ENCODE measurements at places on chromosomes 5 and 9.

DNA sequence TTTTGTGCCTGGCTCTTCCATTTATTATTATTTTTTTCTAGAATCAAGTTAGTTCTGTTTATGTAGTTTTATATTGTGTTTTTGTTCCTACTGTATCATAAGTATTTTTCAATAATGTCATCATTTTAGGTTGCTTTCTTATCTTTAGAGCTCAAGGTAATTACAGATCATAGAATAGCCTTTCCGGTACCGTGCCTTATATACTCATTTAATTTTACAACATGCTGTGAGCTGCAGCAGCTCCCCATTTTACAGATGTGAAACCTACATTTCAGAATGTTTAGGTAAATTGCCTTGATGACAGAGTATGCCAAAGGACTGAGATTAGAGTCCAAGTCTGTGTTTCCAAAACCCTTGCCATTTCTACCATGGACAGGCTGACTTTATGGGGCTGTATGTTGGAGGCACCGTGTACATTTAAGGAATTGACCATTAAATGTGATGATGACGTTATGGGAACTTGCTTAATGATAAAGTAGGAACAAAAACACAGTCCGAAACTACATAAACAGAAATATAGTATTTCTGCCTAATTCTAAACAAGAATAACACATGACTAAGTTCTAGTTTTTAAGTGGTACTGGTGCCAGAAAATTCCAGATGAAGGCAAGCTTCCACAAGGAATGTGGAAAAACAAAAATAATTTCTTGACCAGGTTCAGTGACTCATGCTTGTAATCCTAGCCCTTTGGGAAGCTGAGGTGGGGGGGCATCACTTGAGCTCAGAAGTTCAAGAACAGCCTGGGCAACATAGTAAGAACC is 97.7 kb downstream of the IQGAP2 start:
- DNase-seq: no peak

- no peak for DNase-seq
Measured at GRCh38 chr9:120696551-120697230, 17.6 kb downstream of the MEGF9 start.

DNA sequence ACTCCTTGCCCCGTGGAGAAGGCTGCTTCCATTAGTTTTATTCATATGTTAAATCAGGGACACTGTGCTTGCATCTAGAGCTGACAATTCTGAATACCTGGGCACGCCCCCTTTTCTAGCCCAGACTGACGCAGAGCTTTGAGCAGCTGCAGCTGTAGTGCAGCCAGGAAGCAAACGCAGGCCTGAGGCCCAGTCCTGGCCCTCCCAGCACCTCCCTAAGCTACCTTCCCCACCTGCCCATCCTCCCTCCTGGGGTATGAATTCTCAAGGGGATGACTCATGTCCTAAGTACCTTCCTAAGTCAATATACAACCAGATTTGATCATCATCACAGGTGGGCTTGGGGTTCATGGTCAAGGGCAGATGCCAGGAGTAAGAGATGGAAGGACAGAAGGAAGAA is 3.5 kb downstream of the PHF19 start:
- no peak for DNase-seq

DNA sequence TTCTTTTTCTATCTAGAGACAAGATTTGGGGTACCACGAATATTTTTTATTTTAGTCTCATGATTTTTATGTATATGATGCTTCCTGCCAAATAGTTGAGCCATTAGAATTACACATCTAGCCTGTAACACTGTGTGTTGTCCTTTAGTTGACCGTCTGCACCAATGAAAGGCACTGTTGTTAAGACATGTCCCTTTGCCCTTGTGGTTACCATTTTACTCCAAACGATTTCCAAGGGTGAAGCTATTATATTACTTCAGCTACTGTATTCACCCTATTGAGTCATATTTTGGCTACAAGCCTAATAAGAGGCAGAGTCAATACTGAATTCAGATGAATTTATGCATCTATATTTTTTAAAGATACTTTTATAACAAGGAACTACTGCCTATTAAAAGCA is 207.6 kb downstream of the CETN3 start:
- no peak for DNase-seq

DNA sequence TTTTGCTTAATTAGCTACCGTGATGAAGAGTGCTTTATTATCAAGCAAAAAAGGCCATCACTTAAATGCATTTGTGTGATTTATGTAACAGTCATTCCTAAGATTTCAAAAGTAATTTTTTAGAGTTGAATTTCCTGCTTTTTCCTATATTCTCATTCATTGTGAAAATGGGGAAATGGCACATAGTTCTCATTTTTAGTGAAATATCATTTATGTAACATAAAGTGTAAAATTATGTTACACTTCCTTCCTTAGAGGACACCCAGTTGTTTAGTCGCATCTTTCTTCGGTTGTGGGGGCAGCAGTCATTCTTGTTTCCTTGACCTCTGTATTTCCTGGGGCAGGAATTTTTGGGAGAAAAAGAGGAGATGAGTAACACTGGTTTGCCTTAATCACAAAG is 142.8 kb downstream of the MAST4 start:
- no peak for DNase-seq

GRCh38 chr9:90801241-90801972 is at the start of gene SYK:
Gene SYK (plus strand): TSS chr9:90801819. CDS start chr9:90843899, 42,080 bp downstream.
- DNase-seq: no peak

GRCh38 chr5:154470947-154471870 is 6.8 kb downstream of the HAND1 start:
- DNase-seq: no peak

DNA sequence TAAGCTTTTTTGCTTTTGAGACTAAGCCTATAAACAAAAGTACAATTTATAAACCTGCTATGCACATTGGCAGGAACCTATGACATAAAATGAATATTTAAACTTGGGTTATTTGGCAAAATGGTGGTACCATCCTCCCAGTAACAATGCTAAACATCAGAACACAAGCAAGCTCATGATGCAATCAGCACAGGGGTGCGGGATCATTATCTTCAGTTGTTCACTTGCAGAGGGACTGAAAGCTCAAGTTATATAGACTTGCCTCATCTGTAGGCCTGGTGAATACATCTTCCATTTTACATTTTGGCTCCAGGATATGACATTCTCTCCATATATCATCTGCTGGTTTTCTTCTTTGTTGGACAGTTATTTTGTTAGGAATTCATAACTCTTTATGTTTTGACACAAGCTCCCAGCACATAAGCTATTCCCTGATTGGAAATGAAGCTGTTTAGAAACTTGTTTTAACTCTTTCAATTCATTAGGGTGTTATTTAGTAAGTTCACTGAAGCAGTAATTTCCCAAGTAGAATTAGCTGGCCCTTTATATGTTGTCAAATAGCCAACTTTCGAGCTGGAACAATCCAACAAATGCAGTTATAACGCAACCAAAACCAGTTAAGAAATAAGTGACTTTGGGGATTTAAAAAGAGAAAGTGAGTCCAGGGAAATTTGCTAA is 124.7 kb upstream of the LIFR start:
- no peak for DNase-seq

DNA sequence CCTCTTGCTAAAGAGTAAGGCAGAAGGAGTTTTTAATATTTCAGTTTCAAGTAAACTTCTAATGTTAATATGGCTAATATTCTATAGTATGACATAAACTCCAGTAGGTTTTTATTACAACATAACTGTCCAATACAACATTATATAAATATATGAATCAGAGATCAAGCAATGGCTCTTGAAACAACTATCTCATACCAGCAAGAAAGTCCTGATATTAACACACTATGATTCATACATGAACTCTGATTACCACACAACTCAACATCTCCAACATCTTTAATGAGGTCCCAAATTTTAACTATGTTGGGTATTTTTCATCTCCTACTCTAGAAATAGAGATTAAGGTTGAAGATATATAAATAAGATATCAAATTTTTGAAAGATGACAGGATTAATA is 878.3 kb downstream of the TLE1 start:
- no peak for DNase-seq

DNA sequence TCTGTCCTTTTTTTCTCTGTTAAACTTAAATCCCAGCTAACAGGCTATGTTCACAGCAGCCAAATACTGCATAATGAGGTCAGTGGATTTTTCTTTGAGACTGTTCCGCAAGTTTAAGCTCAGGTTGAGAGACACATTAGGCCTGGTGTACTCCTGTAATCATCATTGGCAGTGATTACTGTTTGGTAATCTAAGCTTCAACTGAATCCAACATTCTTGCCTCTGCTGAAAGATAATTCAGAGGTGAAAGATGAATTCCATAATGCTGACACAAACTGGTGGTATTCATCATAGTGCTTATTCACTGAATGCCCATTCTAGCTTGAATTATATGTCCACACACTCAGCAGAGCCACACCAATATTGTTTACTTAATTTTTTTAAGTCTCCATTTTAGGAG is 108.5 kb downstream of the NFIB start:
- DNase-seq: peak; percentile 6

DNA sequence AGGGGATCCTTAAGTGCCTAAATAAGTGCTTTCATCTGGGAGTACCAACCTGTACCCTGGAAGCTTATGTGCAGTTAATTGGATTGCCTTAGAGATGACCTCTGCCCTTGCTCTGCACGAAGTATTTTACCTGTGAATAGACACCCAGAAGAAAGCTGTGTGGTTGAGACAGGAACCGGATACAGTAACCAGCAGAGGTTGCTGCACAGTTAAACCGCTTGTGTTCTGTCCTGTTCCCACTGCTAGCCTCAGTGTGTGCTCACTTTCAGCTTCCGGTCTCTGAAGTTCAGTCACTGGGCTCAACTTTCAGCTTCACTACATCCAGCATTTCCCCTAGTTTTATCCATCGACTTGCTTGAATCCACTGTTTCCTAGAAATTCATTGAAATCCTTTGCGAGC is 185.3 kb downstream of the FAM170A start:
- no peak for DNase-seq

Data from BJ (cell line).